ENCODE measurements at places on chromosomes 7 and 10.

DNA sequence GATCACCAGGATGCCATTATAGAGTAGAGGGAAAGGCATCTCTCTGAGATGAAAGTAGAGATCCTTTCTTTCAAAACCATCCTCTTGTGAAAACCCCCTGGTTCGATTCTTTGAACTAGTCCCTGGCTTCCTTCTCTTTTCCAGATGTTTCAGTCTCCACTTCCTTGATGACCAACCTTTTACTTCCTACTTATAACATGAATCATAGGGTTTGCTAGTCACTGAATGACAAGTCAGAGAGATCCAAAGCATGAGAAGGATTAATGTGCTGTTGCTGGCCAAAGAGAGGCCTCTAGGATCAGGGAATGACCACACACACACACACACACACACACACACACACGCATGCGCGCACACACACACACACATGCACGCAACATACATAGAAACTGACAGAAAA, 161.1 kb upstream of the FRMD4A start:
- no peak for DNase-seq

DNA sequence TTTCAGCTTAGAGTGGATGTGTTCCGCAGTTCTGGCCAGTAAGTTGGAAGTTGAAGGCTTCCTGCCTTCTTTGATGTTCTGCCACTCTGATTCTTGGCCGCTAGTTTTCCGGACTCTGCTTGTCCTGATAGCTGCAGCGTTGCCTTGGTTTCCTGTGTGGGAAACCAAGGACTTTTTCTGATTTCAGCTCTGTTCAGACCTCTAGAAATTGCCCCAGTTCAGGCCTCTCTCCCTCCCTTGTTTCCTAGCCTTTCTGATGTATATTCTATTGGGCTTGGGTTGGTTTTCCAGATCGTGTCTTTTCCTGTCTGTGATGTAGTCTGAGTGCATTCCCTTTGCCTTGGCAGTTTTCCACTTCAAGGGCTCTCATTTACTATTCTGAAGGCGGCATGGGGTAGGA, 318.7 kb downstream of the BBS9 start:
- DNase-seq, result no peak

GRCh38 chr10:6351495-6351894, 148.8 kb downstream of the PFKFB3 start:
- DNase-seq, result no peak

GRCh38 chr10:131310551-131311401, 745 bp downstream of the TCERG1L start:
- no peak for DNase-seq

DNA sequence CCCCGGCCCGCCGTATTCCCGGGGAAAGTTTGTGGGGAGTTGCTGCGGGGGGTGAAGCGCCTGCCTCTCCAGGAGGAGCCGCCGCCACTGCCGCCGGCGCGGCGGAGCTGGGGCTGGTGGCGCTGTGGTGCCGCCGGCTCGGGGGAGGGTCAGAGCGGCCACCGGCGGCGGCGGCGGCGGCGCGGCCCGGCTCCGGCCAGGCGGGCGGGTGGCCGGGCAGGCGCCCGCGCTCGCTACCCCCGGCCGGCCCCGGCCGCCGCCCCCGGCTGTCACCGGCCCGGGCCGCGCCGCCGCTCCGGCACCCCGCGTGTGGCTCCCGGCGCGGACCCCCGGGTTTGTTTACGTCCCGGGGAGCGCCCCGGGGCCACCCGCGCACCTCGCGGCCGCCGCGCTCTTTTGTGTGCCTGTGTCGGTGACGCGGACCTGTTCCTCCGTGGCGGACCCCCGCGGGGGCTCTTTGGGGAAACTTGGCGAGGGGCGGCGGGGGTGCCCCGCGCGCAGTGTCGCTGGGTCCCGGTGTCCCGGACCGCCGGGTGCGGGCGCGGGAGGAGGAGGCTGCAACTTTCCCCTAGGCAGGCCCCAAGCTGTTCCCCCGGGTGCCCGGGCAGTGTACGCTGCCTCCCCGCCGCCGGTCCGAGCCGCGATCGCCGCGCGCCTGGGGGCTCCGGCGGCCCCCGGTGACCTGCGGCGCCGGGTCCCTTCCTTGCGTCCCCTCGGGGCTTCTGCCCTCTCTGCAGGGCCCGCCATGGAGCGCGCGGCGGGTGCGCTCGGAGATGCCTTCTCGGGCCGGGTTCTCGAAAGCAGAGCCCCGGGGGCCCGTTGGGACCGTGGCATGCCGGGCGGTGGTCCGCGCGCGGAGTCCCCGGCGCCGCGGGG, 593 bp upstream of the CUX1 start:
- no peak for DNase-seq

GRCh38 chr10:98080494-98080893, 50.1 kb upstream of the CRTAC1 start:
- DNase-seq, result no peak

All from stimulated activated CD4-positive, alpha-beta T cell treated with anti-CD3 and anti-CD28 coated beads, TNF-alpha, amount 100 ng/mL, for 4 hours (primary cell).